ENCODE measurements at places on chromosomes 5 and 9.

DNA sequence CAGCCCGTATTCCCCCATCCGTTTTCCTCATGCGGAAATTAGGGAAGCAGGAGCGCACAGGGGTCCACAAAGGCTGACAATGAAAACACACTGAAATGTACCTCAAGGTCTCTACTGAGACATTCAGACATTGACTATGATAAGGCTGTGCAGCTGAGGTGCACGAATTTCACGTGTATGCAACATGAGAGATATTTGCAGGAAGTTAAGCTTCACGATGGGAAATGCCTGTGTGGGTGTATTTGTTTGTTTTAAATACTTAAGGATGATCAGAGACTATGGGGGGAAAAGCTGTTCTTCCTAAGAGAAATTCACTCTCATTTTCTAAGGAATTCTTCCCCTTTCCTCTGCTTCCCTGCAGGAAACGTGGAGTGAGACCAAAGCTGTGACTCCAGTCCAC is 2.6 kb upstream of the SPATA31E1 start:
- DNase-seq, result no peak

- no peak for DNase-seq
Observed at GRCh38 chr9:70517926-70518610, 103.6 kb upstream of the KLF9 start.

- DNase-seq, result no peak
Observed at GRCh38 chr9:5629312-5630080, 589 bp downstream of the RIC1 start.

DNA sequence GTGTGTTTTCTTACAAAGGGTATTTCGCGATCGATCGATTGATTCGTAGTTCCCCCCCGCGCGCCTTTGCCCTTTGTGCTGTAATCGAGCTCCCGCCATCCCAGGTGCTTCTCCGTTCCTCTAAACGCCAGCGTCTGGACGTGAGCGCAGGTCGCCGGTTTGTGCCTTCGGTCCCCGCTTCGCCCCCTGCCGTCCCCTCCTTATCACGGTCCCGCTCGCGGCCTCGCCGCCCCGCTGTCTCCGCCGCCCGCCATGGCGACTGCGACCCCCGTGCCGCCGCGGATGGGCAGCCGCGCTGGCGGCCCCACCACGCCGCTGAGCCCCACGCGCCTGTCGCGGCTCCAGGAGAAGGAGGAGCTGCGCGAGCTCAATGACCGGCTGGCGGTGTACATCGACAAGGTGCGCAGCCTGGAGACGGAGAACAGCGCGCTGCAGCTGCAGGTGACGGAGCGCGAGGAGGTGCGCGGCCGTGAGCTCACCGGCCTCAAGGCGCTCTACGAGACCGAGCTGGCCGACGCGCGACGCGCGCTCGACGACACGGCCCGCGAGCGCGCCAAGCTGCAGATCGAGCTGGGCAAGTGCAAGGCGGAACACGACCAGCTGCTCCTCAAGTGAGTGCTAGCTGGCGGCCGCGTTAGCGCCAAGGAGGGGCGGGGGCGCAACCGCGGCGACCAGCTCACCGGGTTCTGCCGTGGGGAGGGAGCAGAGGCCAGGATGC is 480 bp downstream of the LMNB1 start:
- peak; percentile 50 for DNase-seq

- DNase-seq, result no peak
Observed at GRCh38 chr5:113236536-113237288, 198.1 kb downstream of the TSSK1B start.

DNA sequence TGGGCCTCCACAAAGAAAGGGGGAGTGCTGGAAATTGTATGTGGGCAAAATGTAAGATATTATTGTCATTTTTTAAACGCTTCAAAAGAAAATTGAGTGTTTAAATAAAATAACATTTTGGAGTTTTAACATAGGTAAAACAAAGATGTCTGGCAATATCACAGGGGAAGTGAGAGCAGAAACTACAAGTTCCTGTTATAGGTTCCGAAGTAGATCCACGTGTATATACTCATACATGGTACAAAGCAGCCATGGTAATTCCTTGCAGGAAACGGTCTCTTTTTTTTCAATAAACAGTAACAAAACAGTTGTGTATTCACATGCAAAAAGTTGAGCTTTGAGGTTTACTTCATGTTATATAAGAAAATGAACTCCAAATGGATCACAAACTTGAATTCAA is 78.4 kb downstream of the MTRR start:
- DNase-seq, result no peak

DNA sequence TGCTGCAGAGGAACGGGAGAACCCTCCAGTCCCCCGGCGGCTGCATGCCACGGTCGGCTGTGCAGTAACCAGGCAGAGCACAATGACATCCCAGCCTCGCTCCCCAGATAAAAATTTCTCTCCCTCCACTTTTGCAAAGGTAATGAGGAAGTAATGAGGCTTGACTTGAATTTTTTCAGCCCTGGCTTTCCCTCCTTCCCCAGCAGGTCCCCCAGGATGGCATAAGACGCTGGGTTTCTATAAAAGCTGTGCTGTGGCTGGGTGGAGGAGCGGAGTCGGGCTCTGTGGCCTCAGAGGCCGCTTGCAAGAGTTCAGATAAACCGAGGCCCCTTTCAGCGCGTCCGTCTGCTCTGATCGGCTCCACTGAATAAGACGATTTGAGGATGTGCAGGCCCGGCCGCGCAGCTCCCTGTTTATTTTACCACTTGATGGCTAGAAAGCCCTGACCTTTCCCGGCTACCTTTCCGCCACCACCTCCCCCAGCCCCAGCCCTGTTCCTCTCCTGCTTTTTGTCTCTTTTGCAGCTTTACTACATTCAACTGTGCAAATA is 351.9 kb upstream of the IRX2 start:
- no peak for DNase-seq

DNA sequence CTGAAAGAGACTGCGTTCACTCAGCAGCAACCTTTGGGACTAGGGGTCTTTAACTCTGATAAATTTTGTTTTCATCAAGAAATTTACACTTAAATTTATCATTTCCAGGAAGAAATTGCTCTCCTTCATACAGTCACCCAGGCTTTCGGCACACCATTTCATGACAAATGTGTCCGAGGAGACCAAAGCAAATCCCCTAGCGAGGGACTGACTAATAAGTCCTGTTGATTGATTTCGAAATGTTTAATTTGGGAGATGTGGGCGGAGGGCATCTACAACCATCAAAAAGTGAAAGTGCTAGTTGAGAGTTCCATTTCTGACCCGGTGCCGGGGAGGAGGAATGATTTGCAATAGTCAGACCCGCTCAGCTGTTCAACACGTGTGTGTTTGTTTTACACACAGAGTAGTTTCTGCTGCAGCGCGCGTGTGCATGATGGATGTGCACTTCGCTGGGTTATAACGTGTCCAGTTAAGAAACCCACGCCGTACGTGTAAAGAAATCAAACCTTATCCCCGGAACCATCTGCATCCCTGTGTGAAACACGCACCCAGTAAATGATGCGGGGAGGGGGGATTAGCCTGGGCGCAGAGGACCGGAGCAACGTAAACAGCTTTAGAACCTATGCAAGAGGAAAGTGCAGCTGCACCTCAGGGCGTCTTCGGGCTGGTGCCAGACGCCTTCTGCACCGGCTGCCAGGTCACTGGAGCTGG is 845 bp upstream of the NR4A3 start:
- DNase-seq, result no peak

GRCh38 chr9:91658513-91659105 is 235.0 kb upstream of the NFIL3 start:
- DNase-seq, result no peak

- DNase-seq, result no peak
Observed at GRCh38 chr9:90861826-90862740, 60.5 kb downstream of the SYK start.

DNA sequence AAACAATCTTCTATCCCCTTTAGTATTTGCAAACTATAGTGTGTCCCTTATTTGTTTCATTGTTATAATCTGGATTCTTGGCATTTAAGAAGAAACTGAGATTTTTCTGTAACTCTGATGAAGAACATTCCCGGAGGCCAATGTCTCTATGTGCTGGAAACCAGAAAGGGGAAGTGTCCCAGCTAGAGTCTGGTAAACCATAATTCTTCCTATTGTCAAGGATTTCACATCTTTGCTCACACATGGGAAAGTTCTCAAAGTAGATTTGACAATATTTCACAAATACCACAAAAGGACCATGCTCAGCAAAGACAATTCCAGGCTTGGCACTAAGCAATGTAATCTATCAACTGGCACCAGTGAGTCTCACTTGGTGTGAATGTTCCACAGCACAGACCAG is 146.8 kb downstream of the MUSK start:
- no peak for DNase-seq

- no peak for DNase-seq
Observed at GRCh38 chr9:104987743-104988142, 59.8 kb upstream of the ABCA1 start.

GRCh38 chr5:134813407-134813806 is 32.4 kb upstream of the C5orf24 start:
- no peak for DNase-seq

DNA sequence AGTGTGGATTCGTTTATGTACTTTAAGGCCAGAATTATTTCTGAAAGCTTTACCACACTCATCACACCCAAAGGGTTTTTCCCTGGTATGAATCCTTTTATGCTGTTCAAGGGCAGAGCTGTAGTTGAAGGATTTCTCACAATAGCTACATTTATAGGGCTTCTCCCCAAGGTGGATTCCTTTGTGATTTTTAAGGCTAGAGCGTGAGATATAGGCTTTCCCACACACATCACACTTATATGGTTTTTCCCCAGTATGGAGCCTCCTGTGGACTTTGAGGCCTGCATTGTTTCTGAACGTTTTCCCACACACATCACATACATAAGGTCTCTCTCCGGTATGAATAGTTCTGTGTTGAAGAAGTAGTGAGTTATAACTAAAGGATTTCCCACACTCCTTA is 11.2 kb downstream of the ZFP62 start:
- DNase-seq, result no peak

DNA sequence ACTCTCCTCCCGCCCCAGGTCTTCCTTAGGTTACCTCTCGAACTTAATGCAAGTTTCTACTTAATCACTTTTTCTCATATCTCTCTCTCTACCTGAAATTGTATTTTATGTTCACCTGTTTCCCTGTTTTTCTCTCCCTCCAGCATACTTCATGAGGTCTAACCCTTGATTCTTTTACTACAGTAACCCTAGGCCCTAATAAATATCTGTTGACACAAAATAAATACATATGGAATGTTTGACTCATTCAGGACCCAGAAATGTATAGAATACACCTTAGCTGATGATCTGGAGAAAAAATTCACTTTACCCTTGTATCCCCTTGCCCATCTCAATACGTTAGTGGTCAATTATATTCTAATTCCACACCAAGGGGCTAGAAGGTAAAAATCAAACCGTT is 250.9 kb upstream of the PTGER4 start:
- no peak for DNase-seq

DNA sequence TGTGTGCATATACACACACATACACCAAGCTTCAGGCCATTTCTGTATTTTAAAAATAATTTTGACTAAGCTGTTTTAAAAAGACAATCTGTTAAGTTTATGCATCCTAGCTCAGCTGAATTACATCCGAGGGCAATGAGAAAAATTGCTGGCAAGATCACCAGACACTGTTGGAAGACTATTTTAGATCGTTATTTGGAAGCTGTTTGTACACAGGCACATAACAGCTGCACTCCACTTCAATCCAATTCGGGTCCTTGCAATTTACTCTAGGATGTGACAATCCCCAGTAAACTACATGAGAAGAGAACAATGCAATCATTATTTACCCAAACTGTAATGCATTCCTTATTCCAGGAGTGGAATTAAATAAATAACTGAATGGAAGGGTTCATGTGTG is 79.3 kb upstream of the RASA1 start:
- DNase-seq, result no peak

DNA sequence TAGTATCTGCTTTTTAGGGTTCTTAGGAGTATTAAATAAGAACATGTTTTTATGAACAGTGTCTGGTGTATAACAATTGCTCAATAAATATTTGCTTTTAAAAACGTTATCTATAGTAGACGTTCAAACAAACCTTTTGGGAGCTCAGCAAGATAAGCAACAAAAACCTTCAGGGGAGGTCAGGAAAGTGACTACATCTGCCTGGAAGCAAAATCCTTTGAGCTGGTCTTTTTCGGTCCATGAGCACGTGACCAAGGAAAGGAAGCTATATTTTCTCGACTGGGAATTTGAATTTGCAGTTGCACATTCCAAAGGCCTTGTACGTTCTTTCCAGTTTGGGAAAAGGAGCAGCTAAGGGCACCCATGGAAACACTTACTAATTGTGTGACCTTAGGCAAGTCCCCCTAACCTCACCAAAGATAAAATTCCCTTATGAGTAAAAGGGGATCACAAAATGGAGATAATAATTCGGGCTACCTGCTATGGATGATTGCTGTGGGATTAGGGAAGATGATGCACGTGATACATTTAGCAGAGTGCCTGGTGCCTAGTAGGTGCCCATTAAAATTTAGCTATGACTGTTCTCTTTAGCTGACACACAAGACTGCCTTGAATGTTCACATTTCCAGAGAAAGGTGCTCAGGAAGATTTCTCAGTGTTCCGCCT is 45.4 kb downstream of the PTTG1 start:
- DNase-seq, result no peak

- no peak for DNase-seq
Observed at GRCh38 chr9:100186356-100186755, 87.3 kb downstream of the INVS start.

DNA sequence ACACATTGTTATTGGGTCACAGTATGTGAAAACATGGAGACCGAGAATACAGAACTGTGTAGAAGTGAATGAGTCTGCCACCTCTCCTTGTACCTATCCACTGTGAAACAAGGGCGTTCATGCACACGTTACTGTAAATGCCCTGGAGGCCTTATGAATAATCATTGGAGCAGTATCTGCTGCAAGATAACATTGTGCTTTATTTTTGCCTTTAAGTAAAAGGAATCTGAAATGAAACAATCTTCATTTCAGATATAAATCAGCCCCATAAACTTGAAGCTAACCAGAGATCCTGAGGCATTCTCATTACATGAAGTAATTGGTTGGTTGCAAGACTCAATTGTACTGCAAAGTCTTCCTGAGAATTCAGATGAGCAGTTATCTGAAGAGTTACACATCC is 419.6 kb downstream of the KDM4C start:
- no peak for DNase-seq

- DNase-seq, result no peak
Observed at GRCh38 chr5:75457691-75458090, 53.7 kb downstream of the CERT1 start.

- DNase-seq, result no peak
Observed at GRCh38 chr9:17594961-17595360, 16.1 kb downstream of the SH3GL2 start.

DNA sequence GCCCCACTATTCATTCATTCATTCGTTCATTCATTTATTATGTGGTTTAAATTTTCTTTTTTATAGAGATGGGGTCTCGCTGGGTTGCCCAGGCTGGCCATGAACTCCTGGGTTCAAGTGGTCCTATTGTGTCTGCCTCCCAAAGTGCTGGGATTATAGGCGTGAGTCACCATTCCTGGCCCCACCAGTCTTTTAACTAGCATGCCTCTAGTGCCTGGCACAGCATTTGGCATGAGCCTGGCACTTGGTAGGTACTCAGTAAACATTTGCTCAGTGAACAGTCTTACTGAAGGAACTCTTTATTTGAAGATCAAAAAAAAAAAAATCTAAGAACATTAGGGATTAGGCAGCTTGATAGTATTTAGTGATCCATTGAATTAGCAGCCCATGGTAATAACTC is 98.1 kb downstream of the KDM4C start:
- DNase-seq, result no peak
